ENCODE measurements at places on chromosomes 16 and 17.

- no peak for DNase-seq
These were observed 183.6 kb upstream of the PMFBP1 start for GRCh38 chr16:72355561-72355960.

GRCh38 chr17:44122816-44123355 lies 555 bp downstream of the HDAC5 start:
- peak; percentile 59 for DNase-seq

DNA sequence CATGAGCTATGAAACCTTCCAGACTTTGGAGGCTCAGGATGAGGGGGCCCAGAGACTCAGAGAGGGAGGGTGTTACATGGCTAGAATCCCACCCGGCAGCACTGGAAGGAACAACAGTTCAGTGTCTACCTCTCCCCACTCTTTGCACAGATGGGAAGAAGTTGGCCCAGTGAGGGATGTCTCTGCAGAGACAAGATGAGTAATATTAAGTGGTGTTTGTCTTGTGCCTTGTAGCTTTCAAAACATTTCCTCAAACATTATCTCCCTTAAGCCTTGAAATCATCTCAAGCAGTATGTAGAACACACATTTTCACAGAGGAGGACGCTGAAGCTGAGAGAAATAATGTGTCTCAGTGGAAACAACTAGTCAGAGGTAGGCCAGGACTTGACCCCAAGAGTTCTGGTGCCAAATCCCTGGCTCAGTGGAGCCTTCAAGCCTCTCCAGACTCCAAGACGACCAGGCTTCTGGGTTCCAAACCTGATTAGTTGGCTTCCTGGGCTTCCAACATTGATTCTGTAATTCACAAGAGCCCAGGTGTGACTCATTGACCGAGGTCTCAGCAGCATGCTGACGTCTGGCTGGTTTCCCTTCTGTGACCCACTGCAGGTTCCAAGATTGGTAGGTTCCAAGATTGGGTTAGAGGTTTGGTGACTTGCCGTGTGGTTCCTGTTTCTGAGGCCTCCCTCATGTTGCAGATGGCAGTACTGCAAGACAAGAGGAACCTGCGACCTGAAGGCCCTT lies 7.4 kb downstream of the RNF112 start:
- peak; percentile 66 for DNase-seq

DNA sequence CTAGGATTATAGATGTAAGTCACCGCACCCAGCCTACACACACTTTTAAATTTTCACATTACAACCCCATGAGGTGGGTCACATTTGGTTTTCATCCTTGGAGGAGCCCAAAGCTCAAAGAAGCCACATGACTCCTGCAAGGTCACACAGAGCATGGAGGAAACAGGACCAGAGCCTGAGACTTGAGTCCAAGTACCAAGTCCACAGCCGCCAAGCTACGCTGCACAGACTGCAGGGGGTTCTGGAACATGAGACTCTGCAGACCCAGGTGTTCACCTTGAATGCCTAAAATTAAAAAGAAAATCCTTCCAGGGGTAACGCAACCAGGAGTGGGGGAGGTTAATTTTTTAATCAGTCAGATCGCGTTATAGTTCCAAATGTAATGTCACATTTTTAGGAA lies 150.2 kb downstream of the ZFHX3 start:
- DNase-seq = no peak

GRCh38 chr17:69452664-69453260 lies 38.3 kb downstream of the MAP2K6 start:
- peak; percentile 65 for DNase-seq

- peak; percentile 57 for DNase-seq
These were observed at the start of gene CCDC102A for GRCh38 chr16:57536306-57537193. CCDC102A (minus strand) TSS chr16:57536571; CDS start chr16:57529177, 7,394 bp downstream.

GRCh38 chr16:27324851-27325301 lies 11.1 kb downstream of the IL4R start:
- DNase-seq = peak; percentile 73

- DNase-seq = no peak
These were observed 37.4 kb upstream of the TMC5 start for GRCh38 chr16:19380328-19380727.

DNA sequence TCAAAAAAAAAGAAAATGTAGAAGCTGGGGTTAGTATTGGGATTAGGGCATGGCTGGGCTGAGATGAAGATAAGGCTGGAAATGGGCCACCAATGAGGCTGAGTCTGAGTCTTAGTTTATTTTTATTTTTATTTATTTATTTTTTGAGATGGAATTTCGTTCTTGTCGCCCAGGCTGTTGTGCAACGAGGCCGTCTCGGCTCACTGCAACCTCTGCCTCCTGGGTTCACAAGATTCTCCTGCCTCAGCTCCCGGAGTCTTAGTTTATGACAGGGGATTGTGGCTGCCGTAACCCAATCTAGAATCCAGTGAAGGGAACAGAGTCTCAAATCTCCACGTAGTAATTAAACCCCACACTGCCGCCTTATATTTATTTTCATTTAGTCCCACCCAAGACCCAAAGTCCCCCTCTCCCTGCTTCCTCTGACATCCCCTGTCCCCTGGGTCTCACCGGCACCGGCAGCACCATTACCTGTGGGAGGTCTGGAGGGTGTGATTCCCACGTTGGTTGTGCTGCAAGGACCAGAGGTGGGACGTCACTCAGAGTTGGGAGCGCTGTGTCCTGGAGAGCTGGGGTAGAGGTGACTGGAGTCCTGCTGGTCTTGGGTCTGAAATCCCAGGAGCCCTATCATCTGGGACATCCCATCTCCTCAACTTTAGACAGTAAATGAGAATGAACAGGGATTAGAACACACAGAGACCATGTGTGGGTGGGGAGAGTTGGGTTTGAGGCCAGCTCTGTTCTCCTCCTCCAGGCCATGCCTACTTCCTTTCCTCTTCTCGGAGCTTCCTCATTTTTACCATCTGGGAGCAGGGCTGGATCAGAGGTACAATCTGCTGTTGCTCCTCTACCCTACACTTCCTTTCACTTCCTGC lies at the start of gene CLEC10A:
Gene CLEC10A (minus strand): TSS at position 671 of the 875 bp plus-strand sequence. CDS start 1,439 bp downstream, outside the sequence.
- DNase-seq = no peak

GRCh38 chr17:30378241-30378824 lies 394 bp upstream of the CPD start:
- DNase-seq = no peak

- DNase-seq = peak; percentile 61
These were observed 28.4 kb upstream of the TMC5 start for GRCh38 chr16:19389246-19389645.

DNA sequence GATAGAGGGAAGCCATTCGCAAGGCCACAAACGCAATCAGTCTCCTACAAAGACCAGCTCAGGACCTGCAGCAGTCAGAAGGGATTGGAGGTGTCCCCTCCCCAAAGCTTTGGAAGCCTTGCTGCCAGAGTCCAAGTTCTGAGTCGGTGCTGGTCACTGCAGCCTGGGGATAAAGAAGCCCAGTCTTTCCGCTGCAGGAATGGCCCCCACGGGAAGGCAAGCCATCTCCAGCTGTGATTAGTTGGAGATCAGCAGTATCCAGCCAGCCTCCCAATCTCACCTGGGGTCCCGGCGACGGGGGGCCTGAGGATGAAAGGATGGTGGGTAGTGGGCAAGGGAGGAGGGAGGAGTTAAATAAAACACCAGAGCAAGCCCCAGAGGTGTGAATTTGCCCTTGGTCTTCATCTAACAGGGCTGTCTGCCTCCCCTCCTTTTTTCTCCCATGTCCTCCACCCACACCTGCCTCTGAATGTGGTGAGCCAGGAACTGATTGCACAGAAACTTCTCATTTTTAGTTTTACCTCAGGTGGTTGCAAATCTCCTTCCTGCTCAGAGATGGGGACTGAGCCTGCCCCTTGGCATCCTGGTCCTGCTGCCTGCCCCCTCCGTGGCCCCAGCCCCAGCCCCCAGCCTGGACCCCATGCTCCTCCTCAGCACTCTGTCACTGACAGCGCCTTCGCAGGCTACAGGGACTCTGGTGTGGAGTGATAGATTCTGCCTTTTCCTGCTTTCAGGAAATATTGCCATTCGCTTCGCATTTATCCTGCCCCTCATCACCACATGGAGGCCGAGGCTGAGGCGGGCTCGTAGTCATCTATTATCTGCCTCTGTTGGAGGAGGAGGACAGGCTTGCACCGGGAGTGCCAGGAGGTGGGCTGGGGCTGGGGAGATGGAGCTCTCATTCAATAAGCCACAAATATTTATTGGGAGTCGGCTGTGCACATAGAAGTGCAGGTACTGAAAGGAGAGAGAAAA lies 262.9 kb upstream of the SDK2 start:
- peak; percentile 49 for DNase-seq

GRCh38 chr17:10757647-10758046 lies 27.8 kb upstream of the TMEM220 start:
- DNase-seq = no peak

GRCh38 chr16:21656795-21657768 lies 4.7 kb upstream of the IGSF6 start:
- DNase-seq = no peak

DNA sequence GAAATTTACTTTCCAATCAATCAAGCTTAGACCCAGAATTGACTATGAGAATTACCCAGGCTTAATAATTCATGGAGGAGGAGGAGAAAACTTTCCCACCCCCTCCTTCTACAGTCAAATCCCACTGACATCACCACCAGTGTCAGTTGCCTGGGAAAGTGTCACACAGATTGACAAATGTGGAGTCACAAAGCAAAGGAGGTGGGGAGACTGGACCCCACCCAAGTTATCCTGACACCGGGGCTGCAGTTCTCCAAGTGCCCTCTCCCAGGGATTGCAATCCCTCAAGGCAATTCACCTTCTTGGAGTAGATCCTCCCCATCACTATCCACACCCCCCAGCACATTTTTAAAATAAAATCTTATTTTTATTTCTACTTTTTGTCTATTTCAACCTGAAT lies 100.2 kb upstream of the CDH11 start:
- no peak for DNase-seq

GRCh38 chr16:20939611-20940010 lies 39.0 kb downstream of the LYRM1 start:
- DNase-seq = no peak

DNA sequence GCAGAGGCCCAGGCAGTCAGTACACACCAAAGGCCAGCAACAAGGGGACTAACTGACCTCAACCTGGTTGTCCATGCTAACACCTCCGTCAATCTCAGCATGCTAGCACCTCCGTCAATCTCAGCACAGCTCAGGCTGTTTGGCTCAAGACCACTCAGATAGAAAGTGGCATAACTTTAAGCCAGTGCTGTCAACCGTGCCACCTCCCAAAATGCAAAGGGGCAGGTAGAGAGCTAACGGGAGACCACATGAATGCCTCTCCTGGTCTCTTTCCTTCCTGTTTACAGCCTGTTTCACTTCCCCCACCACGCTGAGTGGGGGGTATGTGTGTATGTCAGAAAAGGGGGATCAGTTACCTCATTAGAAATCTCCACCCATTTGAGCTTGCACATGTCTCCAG lies 3.3 kb downstream of the UBTF start:
- no peak for DNase-seq

- DNase-seq = no peak
These were observed 429.7 kb downstream of the CDH8 start for GRCh38 chr16:61606581-61606980.

- peak; percentile 99 for DNase-seq
These were observed 135.4 kb upstream of the CHMP6 start for GRCh38 chr17:80855948-80856862.

- DNase-seq = peak; percentile 77
These were observed 2.1 kb downstream of the MC1R start for GRCh38 chr16:89920723-89921122.

GRCh38 chr17:42116705-42117396 lies 4.3 kb downstream of the KAT2A start:
- DNase-seq = peak; percentile 95

GRCh38 chr17:57210224-57210553 lies 46.1 kb upstream of the MSI2 start:
- DNase-seq = no peak

DNA sequence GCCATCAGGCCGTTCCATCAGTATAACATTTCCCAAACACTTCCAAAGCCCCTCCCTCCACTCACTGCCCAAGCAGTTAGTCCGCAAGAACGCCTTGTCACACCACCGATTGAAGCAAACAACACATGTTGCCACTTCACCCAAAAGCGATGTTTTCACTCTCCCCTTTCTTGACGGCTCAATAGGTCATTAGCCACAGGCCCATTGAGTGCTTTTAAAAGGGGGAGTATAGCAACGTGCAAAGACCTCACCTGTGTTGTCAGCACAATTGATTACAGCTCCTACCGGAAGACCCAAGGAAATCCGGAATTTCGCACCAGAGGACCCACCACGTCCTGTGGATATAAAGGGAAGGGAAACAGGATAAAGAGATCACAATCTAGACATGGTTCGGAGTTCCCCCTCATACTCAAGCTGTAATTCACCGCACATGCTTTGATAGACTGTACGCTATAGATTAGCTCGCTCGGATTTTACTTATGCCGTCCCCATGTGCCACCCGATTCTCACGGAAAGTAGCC lies 690 bp downstream of the RPL23 start:
- DNase-seq = no peak
